Mononuclear cell (primary cell): ENCODE measurements at places on chromosomes 3 and 15. TPM values are rescaled to one million over a fixed set of nuclear protein-coding genes. Genes with fewer than 3 reads are reported as not detected.

The HCLS1 gene
- 113 TPM for total RNA-seq

The C3orf49 gene
- total RNA-seq, result not detected

The LEO1 gene
- total RNA-seq, result 7.7 TPM

The PGBD4 gene
- total RNA-seq, result 4.5 TPM

The IMPG2 gene
- total RNA-seq, result 0.84 TPM

The TGM4 gene
- not detected for total RNA-seq

The ST8SIA2 gene
- under 0.01 TPM for total RNA-seq

The GPR62 gene
- total RNA-seq, result 0.10 TPM

The ACKR4 gene
- 0.31 TPM for total RNA-seq

The CLDN18 gene
- total RNA-seq, result under 0.01 TPM

The CTXN2 gene
- total RNA-seq, result not detected

The PATL2 gene
- total RNA-seq, result 19.2 TPM

The EXD1 gene
- not detected for total RNA-seq

The CYP1A2 gene
- total RNA-seq, result not detected

The CCR4 gene
- 52.9 TPM for total RNA-seq

The TMEM207 gene
- total RNA-seq, result not detected

The RASGRP1 gene
- total RNA-seq, result 64.9 TPM

The PLCH1 gene
- 0.94 TPM for total RNA-seq
